Amygdala (tissue), 56 donors: ENCODE measurements at places on chromosomes 3 and 15.
A peak's percentile ranks its signal among the peaks of the same experiment; 100 is the strongest.

- no peak for DNase-seq
These were observed 63.3 kb upstream of the TPM1 start for GRCh38 chr15:62979252-62979651.

- DNase-seq, result no peak
These were observed 10.8 kb upstream of the ZFYVE19 start for GRCh38 chr15:40796041-40796440.

DNA sequence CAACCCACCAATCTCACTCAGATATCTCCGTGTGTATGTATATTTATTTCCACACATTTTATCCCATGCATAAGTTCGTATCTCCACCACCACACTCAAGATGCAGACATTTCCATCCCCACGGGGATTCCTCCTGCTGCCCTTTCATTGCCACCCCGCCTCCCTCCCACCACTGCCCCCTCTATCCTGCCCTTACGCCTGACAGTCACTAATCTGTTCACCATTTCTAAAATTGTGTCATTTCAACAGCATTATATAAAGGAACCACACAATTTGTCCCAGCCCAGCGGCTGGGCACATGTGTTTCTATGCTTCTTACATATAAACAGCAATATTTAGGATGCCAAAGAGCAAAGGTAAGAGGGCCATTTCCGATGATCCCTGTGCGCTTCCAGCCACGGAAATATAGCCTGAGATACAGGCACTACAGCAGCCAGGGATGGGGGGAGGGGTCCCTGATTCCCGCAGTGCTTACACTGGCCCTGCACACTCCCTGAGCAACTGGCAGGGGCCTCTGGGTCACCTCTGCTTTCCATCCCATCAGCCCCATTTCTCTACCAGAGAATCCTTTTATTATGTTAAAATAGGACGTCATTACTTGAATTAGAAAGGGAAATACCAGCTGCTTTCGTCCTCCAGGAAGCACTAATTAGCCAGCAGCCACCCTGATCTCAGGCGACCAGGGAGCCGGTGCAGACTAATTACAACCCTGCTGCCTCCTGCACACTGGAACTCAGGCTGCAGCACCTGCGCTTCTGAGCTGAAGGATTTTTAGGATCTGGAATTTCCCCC is 372.0 kb upstream of the ATP10A start:
- DNase-seq, result no peak

DNA sequence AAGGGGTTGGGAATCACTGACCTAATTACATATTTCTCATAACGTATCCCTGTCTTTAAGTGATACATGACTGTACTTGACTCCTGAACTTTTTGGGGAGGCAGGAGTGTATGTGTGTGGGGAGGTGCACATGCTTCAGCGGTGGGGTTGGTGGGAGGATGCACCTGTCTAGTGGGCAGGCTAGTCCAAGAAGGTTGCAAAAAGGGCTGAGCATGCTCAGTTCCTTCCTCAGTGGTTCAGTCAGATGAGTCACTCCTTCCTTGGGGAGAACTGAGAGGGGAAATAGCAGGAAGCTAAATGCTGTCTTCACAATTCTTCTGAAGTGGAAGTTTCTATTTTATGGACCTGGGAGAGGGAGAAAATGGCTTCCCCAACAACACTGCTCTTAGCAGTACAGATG is 24.6 kb upstream of the AP4E1 start:
- no peak for DNase-seq

DNA sequence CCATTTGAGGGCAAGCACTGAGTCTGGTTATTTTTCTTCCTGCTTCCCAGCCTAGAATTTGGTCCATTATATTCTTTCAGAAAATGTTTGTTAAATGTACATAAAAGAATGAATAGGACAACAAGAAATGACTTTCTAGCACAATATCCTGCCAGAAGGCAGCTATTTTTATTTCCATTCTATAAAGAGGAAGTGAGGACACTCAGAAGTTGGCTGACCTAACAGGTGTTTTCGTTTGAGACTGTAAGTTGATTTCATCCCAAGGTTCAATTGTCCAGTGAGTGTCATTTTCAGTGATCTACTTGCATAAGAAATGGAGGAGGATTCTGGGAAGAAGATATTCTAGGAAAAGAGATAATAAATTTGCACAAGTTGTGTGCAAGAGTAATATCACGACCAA is 191.9 kb upstream of the POU1F1 start:
- no peak for DNase-seq

- no peak for DNase-seq
These were observed 28.0 kb upstream of the SUCNR1 start for GRCh38 chr3:151845306-151845905.

GRCh38 chr3:142459096-142459495 is 11.3 kb upstream of the XRN1 start:
- no peak for DNase-seq

- no peak for DNase-seq
These were observed 152.1 kb downstream of the TBL1XR1 start for GRCh38 chr3:177045222-177045621.

DNA sequence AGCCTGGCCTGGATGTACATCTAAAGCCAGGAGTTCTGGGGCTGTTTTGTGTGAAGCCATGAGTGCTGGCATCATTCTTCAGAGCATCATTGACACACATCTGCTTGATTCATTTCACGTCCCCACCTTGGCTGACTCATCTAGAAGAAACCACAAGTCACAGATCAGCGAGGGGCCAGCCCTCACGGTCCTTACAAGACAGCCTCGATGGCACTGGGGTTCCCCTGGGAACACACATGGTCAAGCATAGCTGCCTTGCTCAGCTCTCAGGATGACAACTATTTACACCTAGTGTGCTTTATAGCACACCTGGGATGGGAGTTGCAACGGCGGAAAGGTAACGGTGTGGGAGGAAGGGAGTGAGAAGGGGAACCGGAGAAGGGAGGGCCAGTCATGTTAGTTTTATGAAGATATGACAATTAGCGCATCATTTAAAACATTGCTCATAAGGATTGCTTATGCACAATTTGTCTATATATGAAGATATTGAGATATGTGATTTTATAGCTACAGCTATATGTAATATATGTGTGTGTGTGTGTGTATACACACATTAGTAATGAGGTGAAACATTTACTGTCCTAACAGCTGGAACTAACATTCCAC is 227.1 kb downstream of the RPLP1 start:
- no peak for DNase-seq

GRCh38 chr15:77781151-77781945 is 148.6 kb upstream of the LINGO1 start:
- no peak for DNase-seq

- DNase-seq, result peak; percentile 77
These were observed 1.3 kb downstream of the ARL6IP5 start for GRCh38 chr3:69085833-69086722.

DNA sequence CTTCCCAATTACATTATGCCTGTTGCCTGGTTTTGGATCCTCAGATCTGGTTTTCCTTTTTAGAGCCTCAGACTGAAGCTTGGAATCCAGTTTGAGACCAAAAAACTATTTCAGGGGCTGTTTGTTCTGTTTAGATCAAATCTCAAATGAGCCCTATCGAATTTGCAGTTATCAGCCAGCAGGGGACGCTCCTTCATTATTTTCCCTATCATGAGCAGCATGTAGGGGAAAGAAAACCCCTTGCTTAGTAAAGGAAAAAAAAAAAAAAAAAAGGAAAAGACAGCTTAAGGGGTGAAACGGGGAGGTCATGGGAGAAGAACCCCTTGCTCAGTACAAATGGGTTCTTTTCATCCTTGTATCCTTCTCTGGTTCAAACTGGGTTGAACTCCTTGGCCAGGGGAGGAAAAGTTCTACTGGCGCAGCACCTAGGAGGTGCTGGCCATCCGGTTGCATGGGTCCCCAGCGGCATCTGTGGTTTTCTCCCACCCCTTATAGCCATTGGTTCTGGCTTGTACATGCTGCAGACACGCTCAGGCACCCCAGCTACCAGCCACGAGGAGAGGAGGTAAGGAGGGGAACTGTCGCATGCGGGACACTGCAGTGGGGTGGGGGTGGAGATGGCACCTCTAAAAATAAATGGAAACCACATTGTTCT is 1375.1 kb upstream of the ALCAM start:
- DNase-seq, result no peak

DNA sequence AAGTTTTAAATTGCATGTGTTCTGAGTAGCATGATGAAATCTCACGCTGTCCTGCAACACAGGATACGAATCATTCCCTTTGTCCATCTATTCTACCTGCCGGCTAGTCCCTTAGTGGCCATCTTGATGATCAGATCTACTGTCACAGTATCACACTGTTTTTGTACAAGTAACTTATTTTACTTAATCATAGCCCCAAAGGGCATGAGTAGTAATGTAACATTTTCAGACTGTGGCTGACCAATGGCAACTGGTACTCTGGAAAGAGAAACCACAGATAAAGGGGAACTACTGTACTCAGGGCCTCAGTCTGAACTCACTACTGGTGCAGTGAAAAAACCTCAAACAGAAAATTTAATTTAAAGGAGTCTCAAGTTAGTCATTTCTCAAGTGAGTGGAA is 127.3 kb upstream of the MRPL3 start:
- no peak for DNase-seq

GRCh38 chr3:68274286-68274685 is 619.9 kb upstream of the SUCLG2 start:
- no peak for DNase-seq
